ENCODE measurements at places on chromosomes 3 and 15.

DNA sequence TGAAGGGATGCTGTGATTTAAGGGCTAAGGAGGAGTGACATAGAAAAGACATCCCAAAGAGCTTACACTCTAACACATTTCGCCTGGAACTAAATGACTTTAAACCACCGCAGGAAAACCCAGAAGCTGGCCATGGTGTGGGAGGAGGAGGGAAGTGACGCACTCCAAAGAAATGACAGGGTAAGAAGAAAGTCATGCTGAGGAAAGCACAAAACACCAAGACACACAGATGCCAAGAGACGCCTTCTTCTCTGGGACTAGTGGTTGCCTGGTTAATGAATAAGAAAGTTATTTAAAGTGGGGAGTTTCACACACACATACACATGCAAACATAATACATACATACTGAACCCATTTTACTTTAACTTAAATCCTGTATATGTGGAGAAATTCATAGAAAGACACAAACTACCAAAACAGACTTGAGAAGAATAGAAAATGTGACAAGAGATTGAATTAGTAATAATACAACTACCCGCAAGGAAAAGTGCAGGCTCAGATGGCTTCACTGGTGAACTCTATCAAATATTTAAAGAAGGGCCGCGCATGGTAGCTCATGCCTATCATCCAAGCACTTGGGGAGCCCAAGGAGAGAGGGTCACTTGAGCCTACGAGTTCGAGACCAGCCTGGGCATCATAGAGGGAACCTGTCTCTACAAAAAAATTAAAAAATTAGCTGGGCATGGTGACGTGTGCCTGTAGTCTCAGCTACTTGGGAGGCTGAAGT, 125.5 kb downstream of the NSMCE3 start:
- DNase-seq: no peak

DNA sequence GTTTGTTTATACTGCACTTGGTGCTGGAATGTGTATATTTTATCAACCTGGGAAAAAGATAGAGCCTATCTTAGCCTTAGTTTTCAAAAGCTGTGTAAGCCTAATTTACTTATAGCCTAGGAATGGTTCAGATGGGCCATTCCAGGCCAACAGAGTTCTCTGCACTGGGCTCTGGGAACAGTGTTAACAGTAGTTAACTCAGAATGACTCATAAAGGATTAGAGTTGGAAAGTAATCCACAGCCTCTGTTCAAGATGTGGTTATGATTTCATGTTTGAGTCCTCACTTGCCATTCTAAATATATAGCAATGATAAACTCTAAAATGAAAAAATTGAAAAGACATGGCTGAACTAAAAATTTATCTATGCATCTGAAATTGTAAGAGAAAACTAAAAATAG, 22.6 kb upstream of the PEX5L start:
- no peak for DNase-seq

DNA sequence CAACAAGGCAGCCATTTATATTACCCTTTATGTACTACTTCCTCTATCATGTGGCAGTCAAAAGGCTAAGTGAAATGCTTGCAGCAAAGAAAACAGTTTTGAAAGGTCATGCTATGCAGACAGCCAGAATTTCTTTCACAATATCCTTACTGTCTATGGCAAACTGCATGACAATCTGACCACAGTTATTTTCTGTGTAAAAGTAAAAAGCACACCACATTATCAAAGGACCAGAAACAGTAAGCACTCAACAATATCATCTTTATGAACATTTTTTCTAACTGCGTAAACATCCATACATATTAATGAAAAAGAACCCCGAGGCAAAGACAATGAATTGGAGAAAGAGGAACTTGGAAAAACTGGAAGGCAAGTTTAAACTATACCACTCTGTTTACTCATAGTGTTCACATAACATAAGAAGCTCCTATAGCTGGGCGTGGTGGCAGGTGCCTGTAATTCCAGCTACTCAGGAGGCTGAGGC, 47.9 kb downstream of the PIK3CB start:
- no peak for DNase-seq

DNA sequence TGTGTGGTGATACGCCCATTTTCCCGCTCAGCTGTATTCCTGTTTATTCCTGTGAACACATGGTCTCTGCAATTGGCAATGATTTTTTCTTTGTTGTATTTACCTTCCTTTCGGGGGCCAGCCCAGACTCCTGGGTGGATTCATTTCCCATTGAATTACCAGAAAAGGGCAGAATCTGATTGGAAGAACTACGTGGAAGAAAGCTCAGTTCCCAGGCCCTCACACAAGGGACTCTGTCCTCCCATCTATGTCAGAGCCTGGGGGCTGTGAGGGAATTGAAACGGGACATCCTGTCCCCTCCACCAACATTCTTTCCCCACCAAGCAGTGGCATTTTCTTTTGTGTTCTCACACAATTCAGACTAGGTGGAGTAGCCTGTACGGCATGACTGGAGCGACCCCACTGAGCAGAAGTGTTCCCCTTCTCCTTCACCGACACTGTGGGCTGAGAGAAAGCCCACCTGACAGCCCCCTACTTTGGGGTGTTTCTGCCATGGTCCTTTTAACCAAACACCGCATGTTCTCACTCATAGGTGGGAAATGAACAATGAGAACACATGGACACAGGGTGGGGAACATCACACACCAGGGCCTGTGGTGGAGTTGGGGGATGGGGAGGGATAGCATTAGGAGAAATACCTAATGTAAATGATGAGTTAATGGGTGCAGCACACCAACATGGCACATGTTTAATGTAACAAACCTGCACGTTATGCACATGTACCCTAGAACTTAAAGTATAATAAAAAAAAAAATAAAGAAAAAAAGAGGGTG, 32.1 kb upstream of the RFTN1 start:
- no peak for DNase-seq

- DNase-seq: no peak
These were observed 8.5 kb downstream of the SHOX2 start for GRCh38 chr3:158097593-158098308.

DNA sequence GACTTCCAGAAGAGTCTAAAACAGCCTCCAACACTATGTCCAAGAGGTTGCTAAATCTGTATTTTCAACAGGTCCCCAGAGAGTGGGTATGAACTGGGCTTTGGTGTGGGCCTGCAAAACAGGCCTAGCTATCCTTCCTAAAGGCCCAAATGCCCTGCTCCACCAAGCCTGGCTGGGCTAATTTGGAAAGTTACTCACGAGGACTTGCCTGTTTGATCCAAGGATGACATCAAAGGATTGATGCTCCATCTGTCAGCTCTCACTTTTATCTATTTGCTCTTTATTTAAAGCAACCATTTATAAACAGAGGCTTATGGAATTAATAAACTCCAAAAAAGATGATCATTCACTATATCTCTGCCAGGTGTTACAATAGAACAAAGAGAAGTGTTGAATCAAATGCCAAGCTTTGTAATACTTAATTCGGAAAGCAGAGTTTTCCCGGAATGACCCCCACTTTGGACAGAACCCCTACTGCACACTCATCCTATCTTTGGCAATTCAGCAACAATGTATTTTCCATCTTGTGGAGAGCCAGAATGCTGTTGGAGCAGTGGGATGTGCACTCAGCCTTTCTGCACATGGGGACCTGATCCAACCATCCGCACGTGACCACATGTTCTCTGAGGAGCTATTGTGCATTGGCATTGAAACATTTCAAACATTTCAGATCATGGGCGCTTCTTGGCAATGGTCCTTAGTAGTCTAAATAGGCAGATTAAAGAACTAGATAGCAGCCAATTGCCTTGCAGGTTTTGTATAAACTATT, 163.3 kb upstream of the THBS1 start:
- DNase-seq: no peak

DNA sequence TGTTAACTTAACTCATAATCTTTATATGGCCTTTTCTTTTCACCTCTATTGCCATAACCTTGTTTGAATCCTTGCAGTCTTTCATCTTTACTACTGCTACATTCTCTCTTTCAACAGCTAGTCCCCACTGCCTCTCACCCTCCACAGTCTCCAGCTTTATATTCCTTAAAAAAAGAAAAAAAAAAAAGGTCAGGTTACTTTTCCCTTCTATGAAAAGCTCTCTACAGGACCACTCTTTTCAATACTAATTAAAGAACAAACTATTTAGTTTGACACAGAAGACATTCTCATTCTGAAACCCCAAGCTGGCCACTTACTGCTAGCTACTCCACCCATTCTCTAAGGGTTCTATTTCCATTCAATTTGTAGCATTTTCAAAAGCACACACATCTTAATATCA, 25.6 kb downstream of the CADM2 start:
- no peak for DNase-seq

- no peak for DNase-seq
These were observed 71.9 kb downstream of the PFN2 start for GRCh38 chr3:149898771-149899170.

GRCh38 chr3:16392717-16393116, 120.8 kb downstream of the RFTN1 start:
- DNase-seq: no peak
